SHP77 treated with DMSO at 0.1 percent for 48 hours (cell line): ENCODE measurements at places on chromosomes 13 and 19.

GRCh38 chr19:12772323-12772722, 3.0 kb downstream of the HOOK2 start:
- no peak for DNase-seq

GRCh38 chr13:75762076-75762937, 126.2 kb downstream of the LMO7 start:
- DNase-seq = no peak

- no peak for DNase-seq
These were observed 34.4 kb downstream of the DNAJC15 start for GRCh38 chr13:43057653-43058317.

GRCh38 chr13:38674208-38674607, 12.7 kb upstream of the FREM2 start:
- no peak for DNase-seq

DNA sequence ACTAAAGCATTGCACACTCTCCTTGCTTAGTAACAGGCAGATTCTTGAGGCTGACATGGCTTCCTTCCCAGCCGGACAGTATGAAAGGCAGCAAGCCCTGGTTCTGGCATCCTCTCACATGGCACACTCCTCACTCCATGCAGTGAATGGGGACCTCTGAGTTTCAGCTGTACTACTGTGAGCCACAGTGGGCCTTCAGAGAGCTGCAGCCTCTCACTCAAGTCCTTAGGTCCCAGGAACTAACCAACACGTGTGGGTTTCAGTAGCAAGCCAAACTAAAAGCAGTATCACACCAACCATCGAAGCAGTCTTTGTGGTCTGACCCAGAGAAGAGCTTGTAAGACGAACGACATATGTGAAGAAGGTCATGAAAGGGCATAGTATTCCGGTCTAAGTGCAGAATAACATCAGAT, 128.2 kb downstream of the TBC1D4 start:
- no peak for DNase-seq

DNA sequence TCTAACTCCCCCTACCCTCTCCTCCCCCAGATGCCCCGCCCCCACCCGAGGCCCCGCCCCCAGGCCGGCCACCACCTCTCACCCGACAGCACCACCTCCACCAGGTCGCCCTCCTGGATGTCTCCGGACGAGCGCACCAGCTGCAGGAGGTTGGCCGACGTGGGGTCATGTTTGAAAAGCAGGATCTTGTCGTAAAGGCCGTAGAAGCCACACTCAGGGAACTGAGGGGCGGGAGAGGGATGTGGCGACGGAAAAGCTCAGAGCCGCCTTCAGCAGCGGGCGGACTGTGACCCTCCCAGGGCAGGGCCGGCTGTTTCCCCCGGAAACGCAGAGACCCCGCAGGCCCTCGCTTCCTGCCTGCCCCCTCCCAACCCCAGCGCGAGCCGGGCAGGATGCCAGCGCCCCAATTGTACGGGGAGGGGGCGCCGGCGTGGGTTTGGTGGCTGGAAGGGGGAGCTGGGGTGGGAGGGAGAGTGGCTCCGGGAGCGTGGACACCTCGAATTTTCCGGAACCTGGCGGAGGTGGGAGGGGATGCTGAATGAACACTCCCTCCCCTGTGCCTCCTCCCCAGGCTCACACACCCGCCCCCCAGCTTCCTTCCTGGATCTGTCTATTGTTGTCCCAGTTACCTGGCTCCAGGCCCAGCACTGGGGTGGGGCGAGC, 3.0 kb downstream of the PRKD2 start:
- DNase-seq = peak; percentile 39

DNA sequence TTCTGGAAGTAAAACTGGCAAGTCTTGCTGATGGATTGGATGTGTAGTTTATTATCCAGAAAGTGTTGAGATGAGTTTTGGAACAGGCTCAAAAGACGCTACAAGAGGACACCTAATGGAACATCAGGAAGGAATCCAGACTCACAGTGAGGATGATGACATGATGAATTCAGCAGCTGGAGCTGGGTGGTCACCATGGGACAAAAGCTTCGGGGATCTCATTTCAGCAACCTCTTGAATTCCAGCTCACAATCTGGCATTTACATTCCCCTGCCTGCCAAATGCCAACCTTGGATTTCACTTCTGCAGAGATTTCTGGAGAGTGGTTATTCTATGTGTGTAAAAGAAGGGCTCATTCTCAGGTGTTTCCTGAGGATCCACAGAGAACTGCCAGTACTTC, 288.0 kb upstream of the TMTC4 start:
- DNase-seq = no peak

GRCh38 chr13:85108356-85108755, 690.9 kb downstream of the SLITRK6 start:
- peak; percentile 60 for DNase-seq

- DNase-seq = no peak
These were observed 1233.7 kb downstream of the PCDH17 start for GRCh38 chr13:58865286-58865685.

GRCh38 chr13:108227651-108228272, 9.6 kb downstream of the ABHD13 start:
- DNase-seq = peak; percentile 15

DNA sequence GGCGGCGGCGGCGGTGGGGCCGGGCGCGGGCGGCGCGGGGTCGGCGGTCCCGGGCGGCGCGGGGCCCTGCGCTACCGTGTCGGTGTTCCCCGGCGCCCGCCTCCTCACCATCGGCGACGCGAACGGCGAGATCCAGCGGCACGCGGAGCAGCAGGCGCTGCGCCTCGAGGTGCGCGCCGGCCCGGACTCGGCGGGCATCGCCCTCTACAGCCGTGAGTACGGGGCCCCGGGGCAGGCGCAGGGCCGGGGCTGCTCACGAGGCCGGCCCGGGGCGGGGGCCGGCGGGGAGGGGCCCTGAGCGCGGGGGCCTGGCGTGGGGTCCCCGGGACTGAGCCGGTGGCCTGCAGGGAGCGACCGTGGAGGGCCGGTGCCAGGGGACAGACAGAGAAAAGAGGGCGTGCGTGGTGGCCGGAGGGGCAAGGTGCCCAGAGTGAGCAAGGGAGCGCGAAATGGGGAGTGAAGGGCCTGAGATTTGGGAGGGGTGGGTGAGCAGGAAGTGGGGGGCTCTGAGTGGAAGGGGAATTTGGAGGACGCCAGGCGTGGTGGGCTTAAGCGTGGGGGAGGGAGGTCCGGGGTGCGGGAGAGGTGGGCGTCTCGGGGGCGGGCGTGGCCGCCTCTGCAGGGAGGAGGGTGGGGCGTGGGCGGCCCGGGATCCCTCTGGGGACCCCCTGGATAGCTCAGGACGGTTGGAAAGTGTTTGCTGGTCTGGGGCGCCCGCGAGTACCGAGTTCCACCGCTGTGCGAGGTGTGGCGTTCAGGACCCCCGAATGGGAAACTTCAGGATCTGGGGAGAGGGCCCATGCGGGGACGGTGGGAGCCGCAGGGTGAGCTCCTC, 575 bp downstream of the CARM1 start:
- no peak for DNase-seq

- no peak for DNase-seq
These were observed 30.7 kb upstream of the RCBTB2 start for GRCh38 chr13:48563626-48564025.

DNA sequence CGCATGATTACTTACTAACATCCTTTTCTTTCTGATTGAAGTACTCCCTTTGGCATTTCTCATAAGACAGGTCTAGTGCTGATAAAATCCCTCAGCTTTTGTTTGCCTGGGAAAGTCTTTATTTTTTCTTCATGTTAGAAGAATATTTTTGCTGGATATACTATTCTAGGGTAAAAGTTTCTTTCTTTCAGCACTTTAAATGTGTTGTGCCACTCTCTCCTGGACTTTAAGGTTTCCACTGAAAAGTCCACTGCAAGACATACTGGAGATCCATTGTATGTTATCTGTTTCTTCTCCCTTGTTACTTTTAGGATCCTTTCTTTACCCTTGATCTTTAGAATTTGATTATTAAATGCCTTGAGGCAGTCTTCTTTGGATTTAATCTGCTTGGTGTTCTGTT, 796.7 kb downstream of the UQCRFS1 start:
- DNase-seq = no peak

- DNase-seq = no peak
These were observed 42.3 kb downstream of the POLR1D start for GRCh38 chr13:27663947-27664346.

DNA sequence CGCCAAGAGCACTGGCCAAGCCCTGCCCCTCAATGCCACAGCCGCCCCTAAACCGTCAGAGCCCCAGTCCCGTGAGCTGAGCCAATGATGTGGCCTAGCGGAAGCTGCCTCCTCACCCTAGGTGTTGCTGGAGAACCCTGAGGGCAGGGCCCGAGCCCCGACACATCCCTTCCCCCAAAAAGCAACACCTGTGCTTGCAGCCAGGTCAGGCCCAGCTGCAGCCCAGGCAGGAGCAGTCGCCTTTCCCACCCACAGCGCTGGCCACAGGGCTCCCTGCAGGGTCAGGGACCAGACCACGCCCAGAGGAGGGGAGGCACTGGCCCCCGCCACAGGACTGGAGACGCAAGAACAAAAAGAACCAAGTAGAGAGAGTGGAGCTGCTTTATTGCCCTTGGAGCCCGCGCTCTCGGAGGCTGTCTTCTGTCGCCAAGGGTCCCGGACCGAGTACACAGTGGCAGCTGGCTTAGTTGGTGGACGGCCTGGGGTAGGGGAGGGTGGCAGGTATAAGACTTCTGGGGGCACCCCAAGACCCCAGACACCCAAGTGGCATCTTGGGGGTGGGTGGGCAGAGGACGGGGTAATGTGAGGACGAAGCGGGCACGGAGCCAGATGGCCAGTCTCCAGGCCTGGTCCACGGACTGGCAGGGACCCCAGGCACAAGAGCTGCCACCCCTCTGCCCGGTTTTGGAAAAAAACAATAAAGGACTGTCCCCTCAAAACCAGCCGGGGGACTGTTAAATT, 3.3 kb downstream of the P2RY11 start:
- no peak for DNase-seq

- peak; percentile 81 for DNase-seq
These were observed 350.1 kb downstream of the LIG4 start for GRCh38 chr13:107865318-107865575.

DNA sequence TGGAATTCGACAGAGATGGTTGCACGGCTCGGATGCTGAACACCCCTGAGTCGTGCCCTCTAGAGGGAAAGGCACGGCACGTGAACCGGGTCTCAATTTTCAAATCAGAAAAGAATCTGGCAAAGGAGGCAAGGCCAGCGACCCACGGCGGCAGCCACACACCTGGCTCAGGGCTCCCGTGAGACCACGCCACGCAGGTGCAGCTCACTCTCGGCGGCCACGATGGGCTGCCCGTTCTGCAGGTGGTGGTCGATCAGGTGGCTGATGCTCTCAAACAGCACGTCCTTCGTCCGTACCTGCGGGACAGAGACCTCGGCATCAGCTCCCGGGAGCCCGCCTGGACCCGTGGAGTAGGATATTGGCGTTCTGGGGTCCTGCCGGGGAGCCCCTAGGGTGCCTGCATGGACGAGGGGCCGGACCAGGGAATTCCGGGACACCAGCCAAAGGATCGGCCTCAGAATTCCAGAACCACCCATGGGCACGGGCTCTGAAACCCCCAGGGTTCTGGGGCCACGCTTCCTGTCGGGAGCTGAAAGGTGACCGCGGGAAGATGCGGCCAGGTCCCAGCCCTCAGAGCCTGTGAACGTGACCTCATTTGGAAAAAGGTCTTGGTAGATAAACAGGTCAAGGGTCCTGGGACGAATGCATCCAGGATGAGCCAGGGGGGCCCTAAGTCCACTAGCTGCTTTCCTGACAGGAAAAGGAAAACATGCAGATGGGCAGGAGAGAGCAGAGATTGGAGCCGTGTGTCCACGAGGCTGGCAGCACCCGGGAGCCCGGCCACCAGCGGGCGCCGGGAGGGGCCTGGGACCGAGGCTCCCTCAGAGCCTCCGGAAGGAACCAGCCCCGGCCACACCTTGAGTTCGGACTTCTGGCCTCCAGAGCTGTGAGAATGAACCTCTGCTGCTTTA, 10.1 kb upstream of the C2CD4C start:
- DNase-seq = no peak

DNA sequence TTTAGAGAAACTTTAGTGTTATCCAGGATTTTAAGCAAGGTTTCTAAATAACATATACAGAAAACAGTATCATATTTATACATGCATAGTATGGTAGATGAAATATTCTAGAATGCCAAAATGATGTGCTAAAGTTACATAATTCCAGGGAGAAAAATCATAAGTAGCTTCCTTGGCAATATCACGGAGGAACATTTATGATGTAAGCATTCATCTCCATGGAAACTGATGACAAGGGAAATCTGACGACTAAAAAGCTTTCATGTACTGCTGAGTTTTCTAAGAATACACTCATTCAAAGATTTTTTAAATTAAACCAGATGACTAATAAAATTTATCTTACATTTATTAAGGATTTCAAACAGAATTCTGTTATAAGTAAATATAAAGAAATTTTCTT, 4.7 kb downstream of the TEX30 start:
- DNase-seq = no peak

- DNase-seq = no peak
These were observed 14.8 kb upstream of the PROZ start for GRCh38 chr13:113143466-113144254.

DNA sequence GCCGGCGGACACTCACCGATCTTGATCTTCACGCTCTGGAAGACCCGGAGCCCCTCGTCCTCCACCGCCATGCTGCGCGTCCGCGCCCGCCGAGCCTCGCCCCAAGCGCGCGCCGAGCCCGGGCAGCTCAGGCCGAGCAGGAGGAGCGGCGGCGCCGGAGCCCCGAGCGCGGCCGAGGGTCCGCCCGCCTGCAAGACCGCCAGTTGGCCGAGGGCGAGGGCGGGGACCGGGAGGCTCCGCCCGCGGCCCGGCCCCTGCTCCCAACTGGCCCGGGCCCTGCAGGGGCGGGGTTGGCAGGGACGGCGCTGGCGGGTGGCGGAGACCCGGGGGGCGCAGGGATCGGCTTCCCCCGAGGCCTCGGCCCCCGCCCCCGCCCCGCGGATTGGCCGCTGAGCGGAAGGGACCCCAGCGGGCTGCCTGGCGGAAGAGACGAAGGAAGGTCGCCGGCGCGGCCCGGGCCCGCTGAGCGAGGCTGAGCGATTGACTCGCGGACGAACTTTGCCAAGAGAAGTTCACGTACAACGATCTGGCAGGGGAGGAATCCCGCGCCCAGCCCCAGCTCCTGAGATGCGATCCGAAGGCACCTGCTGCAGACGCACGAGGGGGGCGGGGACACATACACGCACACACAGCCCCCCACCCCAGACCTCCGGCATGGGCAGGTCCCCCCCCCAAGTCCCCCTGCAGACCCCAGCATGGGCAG, at the start of gene RASA3:
RASA3 (minus strand) TSS at position 205 of the 703 bp plus-strand sequence; CDS start at position 71, 134 bp downstream.
- no peak for DNase-seq

DNA sequence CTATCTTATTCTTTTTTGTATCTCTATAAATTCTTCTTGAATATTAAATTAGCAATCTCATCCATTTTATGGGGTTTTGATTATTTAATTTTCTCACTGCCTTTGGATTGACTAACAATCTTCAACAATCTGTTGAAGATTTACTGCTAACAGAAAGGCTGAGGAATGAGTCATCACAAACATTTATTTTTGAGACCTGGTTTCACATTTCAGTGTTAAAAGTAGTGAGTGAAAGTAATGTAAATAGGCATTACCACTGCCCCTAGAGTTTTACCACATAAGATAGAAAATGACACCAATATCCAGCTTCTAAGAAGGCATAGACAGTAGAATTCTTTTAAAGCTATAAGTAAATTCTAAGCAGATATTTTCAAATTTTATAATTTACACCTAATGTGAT, 472.8 kb downstream of the OLFM4 start:
- DNase-seq = no peak
